Stomach (tissue), 19 donors: ENCODE measurements at places on chromosomes 5 and 9. TPM values are rescaled to one million over a fixed set of nuclear protein-coding genes. Genes with fewer than 3 reads are reported as not detected.

- DNase-seq = peak; percentile 84
Measured at GRCh38 chr9:17462869-17463464, 115.9 kb upstream of the SH3GL2 start.

DNA sequence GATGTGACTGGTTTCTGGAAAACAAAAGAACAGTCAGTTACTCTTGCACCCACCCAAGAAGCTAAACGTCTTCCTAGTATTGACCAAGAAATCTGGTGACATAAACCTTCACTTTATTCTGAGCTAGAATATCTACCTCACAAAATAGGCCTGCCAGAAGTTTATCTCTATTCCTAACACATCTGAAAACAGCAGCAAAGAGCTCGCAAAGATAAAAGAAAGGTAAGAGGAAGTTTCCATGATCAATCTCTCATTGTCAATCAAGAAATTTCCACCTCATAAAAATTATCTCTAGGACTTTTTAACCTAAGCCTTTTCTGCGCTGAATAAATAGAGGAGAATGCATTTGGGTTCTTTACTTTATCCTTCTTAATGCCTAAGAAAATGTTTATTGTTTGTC is 17.3 kb upstream of the ZNF474 start:
- DNase-seq = no peak

DNA sequence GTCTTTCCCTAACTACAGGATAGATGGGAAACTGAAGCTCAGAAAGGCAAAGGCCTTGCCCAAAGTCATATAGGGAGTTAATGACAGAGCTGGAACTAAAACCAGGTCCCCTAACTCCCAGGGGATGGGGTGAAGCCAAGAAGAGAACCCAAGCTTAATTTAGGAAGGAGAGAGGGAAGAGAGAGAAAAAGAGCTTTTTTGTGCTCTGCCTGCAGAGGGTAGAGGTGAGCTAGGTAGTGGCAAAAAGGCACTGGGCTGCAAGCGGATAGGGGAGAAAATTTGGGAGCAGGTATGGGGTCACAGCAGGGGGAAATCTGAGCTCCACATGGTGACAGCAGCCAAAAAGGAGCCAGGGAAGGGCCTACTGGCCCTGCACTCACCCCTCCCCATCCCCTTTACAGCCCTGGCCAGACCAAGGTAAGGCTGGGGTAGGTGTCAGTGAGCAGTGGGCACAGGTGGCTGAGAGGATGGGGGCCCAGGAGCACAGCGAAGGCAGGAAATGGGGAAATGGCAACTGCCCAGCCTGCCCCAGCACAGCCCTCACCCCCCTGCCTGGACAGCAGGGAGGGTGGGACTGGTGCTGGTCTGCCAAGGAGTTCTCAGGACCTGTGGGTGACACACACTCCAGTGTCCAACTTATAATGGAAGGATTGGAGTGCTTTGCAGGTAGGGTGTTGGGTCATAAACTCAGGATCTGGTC is 3.3 kb downstream of the ENHO start:
- DNase-seq = no peak

GRCh38 chr5:115584501-115584900 is 17.8 kb downstream of the TICAM2 start:
- no peak for DNase-seq

- DNase-seq = no peak
Measured at GRCh38 chr9:72412483-72413040, 47.6 kb upstream of the ZFAND5 start.

- DNase-seq = no peak
Measured at GRCh38 chr5:77280036-77280435, 69.6 kb downstream of the PDE8B start.

DNA sequence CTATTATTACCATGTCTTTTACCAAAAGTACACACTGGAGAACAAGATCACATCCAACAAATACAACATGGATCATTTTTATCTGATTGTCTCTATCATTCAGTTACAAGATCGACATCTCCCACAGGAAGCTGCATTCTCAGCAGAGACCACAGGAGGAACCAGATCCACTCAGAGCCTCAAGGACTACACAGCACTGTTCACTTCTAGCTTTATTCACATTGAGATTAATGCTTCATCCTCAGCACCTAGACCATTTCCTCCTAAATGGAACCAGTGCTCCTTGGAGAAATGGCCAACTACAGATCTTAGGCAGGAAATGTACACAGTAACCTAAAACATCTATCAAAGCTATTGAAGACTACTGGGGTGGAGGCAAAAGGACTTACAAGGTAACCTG is 13.3 kb upstream of the C5orf15 start:
- no peak for DNase-seq

DNA sequence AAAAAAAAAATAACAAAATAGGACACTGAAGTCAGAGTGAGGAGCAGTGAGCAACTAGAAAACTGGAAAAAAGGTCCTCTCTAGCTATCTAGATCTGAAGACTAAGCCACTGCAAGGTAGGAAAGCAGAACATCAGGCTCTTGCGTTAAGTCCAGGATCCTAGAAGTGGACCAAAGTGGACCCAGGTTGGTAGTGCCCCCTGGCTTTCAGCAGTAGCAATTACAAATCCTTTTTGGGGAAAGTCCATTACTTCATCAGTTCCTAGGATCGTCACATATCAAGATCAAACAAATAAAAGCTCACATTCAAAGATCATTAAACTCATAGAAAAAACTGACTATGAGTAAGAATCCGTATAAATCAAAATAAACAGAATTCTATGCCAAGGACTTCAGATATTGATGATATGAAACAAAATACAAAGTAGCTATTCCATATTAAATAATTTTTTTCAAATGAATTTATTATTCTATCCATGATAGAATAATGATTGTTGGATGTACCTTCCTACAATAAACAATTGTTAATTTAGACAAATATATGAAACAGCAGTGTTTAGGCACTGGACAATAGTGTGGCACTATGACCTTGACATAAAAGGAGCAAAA is 6.5 kb upstream of the RICTOR start:
- DNase-seq = peak; percentile 81

SNCAIP gene
- 0.45 TPM for total RNA-seq

DNA sequence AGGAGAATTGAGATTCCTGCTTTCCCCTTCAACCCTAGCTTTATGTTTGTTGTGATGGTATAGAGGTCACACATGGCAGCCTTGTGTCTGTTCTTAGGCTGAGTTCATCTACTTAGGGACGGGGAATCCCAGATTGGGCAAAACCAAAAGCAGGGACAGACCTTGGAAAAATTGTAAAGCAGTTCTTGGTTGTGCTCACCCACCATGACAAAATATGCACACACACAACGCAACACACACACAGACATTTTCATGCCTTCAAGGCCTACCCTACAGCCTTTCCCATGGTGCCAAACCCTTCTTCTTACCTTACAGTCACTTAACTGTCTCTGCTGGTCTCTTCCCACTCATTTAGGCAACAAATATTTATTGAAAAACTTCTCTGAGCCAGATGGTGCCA is 14.8 kb downstream of the PCDHGC5 start:
- no peak for DNase-seq

GRCh38 chr9:128724744-128725211 is 851 bp upstream of the ZDHHC12 start:
- DNase-seq = peak; percentile 59

GRCh38 chr5:74390822-74391221 is 249.7 kb downstream of the ENC1 start:
- no peak for DNase-seq

DNA sequence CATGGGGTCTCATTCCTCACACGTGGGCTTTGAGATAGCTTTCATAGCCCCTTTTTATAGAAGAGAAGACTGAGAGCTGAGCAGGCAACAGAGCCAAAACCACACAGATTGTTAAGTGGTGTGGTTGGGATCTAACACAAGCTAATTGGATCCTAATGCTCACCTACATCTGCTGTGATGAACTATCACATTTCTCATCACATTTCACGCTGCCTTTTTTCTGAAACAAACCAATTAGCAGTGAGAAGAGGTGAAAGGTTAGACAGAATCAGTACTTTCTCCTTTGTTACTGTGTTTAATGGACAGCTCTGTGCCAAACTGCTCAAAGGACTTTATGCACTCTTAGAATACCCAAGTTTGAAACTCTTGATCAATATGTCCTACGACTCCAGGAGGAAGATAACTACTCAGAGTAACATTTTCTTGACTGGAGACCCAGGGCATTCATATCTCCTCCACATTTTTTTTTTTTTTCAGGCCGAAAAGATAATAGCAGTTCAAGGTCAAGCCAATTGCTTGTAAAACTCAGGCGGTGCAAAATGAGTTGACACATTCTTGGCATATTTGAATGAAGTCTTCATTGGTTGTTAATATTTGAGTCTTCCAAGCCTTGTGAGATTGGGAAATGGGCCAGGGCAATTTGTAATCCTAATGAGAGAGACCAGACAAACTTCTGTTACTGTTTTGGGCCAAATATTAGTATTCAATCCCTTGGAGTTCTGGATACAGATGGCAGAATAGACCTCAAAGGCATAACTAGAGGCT is 138.4 kb downstream of the KCTD16 start:
- DNase-seq = no peak

DNA sequence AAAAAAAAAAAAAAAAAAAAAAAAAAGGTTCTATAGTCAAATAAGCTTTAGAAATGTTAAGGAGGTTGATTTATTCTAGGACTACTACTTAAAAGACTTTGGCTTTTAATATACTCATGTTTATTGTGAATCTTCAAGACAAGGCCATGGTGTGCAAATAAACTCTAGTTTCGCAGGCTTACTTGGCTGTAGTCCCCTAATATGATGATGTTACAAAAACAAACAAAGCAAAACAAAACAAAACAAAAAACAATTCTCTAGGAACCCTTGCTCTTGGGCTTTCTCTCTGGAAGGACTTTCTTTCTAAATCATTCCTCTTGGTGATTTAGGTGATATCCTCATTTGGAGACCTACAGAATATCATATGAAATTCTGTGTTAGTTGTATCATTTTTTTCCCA is 172.0 kb downstream of the GDNF start:
- DNase-seq = no peak

INSYN2B gene
- not detected for total RNA-seq

DNA sequence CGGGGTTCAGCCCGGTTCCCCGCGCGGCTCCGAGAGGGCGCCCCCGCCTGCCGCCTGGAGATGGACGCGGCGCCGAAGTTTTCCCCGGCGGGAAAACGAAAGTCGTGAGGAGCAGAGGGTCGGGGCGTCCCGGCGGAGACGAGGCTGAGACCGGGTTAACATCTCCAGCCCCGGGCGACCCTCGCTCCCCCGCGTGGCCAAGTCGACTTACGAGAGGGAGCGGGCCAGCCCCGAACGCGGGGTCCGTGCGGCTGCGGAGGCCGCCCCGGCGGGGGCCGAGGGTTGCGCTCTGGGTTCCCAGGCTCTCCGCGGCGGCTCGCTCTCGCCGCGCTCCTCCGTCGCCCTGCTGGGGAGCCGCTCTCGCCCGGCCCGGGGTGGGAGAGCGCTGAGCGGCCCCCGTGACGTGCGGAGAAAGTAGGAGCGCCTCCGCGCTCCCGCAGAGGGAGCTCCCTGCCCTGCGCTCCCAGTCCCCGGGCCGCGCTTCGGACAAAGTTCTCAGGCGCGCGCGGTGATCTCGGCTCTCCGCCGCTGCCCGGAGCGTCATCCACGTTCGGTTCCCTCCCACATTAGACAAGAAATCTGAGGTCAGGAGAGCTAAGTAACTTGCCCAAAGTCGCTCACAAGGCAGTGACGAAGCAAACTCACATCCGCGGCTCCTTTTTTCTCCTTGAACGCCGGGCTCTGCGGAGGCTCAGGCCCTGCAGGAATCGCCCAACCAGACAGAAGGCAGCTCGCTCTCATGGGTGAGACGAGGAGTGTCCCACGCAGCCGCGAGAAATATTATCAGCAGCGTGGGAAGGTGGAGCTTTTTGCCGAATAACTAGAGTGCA is 1.2 kb upstream of the GCNT4 start:
- peak; percentile 91 for DNase-seq

PTGES gene
- 3.6 TPM for total RNA-seq

GRCh38 chr5:125559296-125559695 is 812.9 kb upstream of the ZNF608 start:
- peak; percentile 78 for DNase-seq

DNA sequence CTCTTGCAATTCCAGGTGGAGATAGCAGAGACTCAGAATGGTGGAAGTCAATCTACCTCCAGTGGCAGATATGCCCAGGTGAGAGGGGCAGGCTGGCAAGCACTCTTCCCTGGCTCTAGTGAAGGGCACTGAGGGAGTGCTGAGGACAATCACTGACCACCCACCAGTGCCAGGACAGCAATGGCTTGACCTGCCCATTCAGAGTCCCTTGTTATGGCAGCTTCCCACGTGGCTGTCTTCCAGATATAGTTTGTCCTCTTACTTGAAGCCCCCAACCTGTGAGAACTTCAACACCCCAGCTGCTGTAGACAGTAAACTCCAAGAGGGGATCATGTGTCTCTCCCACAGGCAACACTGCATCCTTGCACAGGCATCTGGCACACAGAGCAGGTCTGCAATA is 104.7 kb downstream of the LHFPL2 start:
- no peak for DNase-seq

- DNase-seq = no peak
Measured at GRCh38 chr9:85056203-85056572, 386.7 kb downstream of the NTRK2 start.
